ENCODE measurements at places on chromosomes 2 and 18.

- no peak for DNase-seq
These were observed 96.7 kb downstream of the ARHGAP15 start for GRCh38 chr2:143225931-143226330.

- no peak for DNase-seq
These were observed 1152.9 kb downstream of the RPIA start for GRCh38 chr2:89844221-89844943.

DNA sequence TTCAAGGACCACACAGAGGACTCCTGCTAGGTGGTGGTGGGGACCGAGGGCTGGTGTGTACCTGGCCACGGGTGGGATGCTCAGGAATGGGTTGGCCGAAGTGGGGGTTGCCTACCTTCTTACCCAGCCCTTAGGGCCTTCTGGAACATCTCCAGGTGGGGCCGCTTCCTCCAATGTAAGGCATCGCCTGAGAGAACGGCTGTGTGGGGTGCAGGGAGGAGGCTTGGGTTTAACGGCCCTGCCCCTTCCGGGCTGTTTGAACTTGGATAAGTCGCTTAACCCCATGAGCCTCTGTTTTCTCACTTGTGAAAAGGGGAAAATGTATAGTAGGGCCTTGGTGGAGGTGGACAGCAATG is 35.0 kb downstream of the EMILIN2 start:
- no peak for DNase-seq

- no peak for DNase-seq
These were observed 228.3 kb upstream of the FOSL2 start for GRCh38 chr2:28164280-28164801.

DNA sequence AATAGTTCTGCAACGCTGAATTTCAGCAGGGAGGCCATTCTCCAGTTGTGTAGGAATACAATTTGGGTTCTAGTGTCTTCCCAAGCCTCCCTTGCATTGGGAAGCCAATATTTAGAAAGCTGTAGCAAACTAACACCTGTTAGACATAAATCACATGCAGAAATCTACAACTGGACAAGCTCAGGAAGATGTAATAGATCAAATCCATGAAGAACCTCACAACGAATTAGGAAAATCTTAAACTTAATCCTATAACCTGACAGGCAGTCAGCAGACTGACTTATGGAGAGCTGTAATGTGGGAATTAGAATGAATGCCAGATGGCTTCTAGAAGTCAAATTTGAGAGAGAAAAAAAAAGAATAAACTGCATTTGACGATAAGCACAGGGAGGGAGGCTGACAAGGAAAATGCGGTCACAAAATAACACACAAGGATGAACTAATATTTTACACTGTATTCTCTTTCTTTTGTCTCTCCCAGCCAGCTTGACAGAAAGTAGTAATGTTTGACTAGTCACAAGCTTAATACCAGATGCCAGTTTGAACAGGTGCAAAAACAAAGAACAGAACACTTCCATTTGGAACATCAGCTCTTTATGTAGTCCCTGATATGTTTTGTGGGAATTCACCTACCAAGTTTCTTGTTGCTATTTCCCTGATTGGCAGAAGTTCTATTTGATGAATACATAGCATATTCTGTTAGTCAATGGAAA is 50.8 kb upstream of the FANCL start:
- no peak for DNase-seq

DNA sequence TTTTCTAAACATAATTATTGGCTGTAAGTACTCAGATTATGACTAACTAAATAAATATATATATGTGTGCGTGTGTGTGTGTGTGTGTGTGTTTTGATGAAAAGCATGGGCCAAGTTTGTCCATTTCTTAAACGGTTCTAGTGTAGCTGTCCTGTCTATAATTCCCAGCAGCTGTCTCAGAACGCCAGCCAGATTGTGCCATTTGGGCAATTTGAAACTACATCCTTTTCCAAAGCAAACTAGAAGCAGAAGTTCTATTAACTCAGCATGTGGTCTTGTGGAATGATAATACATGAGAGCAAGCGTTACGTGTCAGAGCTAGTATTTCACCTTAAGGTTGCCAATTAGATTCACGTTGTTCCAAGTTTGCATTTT is 1.7 kb downstream of the ARHGAP28 start:
- DNase-seq = no peak

- no peak for DNase-seq
These were observed 71.0 kb downstream of the TPO start for GRCh38 chr2:1484131-1484884.

GRCh38 chr2:105797298-105797819 is 52.6 kb downstream of the NCK2 start:
- DNase-seq = no peak

All from stimulated activated CD4-positive, alpha-beta T cell treated with anti-CD3 and anti-CD28 coated beads, Interleukin-1b, Interleukin-23, amount 100 ng/mL, for 1 hour (primary cell).